ENCODE measurements at places on chromosomes 13 and 19. TPM values are rescaled to one million over a fixed set of nuclear protein-coding genes. Genes with fewer than 3 reads are reported as not detected.

SUGP1 gene
- total RNA-seq = 24.2 TPM

SELENOV gene
- total RNA-seq = not detected

CEACAM4 gene
- total RNA-seq = not detected

KISS1R gene
- total RNA-seq = 0.51 TPM

KLK2 gene
- 0.18 TPM for total RNA-seq

SPTBN4 gene
- total RNA-seq = 0.76 TPM

ZNF728 gene
- not detected for total RNA-seq

MAP1S gene
- 32.3 TPM for total RNA-seq

CCDC124 gene
- 119 TPM for total RNA-seq

PNMA8A gene
- 11.6 TPM for total RNA-seq
